ENCODE measurements at places on chromosomes 1 and 21. TPM values are rescaled to one million over a fixed set of nuclear protein-coding genes. Genes with fewer than 3 reads are reported as not detected.

Gene EXTL1
- total RNA-seq, result not detected

Gene FALEC
- not detected for total RNA-seq

Gene CELA2B
- total RNA-seq, result not detected

Gene HIPK1
- total RNA-seq, result 78.9 TPM
